ENCODE measurements at places on chromosomes 4 and X. TPM values are rescaled to one million over a fixed set of nuclear protein-coding genes. Genes with fewer than 3 reads are reported as not detected.

GRCh38 chr4:143016171-143016570 lies 168.5 kb upstream of the USP38 start:
- DNase-seq, result no peak

GRCh38 chr4:173073939-173074500 lies 94.6 kb upstream of the GALNT7 start:
- DNase-seq, result no peak

GRCh38 chr4:158006990-158007389 lies 165.8 kb downstream of the GASK1B start:
- DNase-seq, result no peak

DNA sequence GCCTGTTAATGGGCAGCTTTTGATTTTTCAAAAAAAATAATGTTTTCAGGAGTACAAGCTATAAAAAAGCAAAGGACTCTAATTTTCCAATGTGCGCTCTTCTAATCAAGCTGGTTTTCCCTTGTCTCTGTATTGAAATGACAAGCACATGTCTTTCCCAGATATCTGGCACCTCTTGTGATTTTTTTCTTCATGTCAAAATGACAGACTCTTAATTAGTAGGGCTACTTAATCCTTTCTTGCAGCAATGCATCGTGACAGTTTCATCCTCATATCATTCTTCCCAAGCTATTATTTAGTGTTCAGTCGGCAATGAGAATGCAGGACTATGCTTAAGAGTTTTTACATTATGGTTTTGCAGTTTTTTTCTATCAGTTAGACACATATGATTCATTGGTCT lies 139.5 kb downstream of the MAGEC1 start:
- DNase-seq, result no peak

- no peak for DNase-seq
Measured at GRCh38 chr4:36313301-36313700, 31.9 kb downstream of the DTHD1 start.

GRCh38 chr4:114598191-114599121 lies at the start of gene UGT8:
TSS of gene UGT8 (plus strand) at chr4:114598807. CDS start at chr4:114622881, 24,074 bp downstream.
- peak; percentile 46 for DNase-seq

- no peak for DNase-seq
Measured at GRCh38 chr4:63049726-63050125, 1359.5 kb downstream of the TECRL start.

GRCh38 chrX:145751943-145752342 lies 65.7 kb upstream of the SLITRK2 start:
- no peak for DNase-seq

DNA sequence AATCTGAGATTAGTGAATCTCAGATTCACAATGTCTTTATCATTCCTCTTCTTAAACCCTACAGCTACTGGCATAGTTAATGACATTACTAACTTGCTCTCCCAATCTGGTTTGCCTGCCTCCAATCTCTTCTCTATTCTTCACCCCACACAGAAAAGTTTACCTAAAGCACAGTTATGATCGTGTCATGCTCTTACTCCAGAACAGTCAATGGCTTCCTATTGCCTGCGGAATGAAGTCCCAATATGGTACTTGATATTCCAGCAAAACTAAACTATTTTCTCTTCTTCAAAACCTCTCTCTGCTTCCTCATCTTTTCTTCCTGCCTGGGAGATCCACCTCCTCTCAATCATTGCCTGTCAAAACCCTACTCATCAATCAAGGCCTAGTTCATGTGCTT lies 3.4 kb upstream of the PRPS1 start:
- DNase-seq, result no peak

GRCh38 chr4:24768604-24769003 lies 26.8 kb upstream of the SOD3 start:
- no peak for DNase-seq

- DNase-seq, result no peak
Measured at GRCh38 chr4:148415500-148415899, 26.7 kb downstream of the NR3C2 start.

- DNase-seq, result no peak
Measured at GRCh38 chr4:8821151-8821950, 50.3 kb downstream of the HMX1 start.

DNA sequence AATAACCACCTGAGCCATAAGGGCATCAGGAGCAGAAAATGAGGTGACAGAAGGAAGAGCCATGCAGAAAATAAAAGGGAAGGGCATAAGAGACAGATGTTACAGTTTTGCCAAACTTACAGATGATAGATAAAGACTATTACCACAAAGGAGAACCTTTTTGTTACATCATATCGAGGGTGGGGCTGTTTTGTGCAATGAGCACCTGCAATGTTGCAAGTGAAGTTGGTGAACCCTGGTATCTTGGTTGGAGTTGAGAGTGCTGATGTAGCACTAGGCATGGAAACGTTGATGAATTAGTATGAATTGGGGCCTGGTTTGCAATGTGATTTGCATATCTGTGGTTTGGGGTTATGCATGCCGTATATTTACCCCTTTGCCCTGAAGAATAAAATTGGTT lies 119.8 kb upstream of the TEX13D start:
- no peak for DNase-seq

Gene MID2
- 13.3 TPM for total RNA-seq

Gene ADH6
- total RNA-seq, result not detected

Data from CD8-positive, alpha-beta memory T cell (primary cell).